ENCODE measurements at places on chromosomes 2 and 18.

DNA sequence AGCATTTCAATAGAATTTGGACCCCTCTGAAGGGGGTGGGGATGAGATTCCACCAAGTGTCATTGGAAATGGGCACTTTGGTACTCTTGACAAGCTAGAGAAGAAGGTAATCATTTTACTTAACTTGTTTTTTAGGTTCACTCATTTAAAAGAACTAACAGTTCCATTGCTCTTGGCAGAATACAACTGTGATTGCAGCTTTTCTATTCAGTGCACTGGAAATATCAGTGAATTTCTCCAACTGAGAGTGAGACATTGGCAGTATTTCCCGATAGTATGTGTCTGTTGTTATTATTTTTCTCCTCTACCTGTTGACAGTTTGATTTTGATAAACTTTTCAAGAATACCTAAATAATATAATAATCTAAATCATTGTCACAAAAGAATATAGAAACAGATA is 1356.7 kb upstream of the NXPH2 start:
- no peak for DNase-seq

- DNase-seq, result no peak
These were observed 184.0 kb downstream of the KCNE4 start for GRCh38 chr2:223235986-223236385.

- DNase-seq, result no peak
These were observed 7.4 kb downstream of the PLEKHB2 start for GRCh38 chr2:131112529-131112928.

GRCh38 chr18:9055185-9055584 is 47.3 kb upstream of the NDUFV2 start:
- peak; percentile 31 for DNase-seq

GRCh38 chr2:70111752-70112591 is 24.7 kb downstream of the PCBP1 start:
- no peak for DNase-seq

- DNase-seq, result no peak
These were observed 341.6 kb upstream of the NT5C1B start for GRCh38 chr2:18930971-18931370.

DNA sequence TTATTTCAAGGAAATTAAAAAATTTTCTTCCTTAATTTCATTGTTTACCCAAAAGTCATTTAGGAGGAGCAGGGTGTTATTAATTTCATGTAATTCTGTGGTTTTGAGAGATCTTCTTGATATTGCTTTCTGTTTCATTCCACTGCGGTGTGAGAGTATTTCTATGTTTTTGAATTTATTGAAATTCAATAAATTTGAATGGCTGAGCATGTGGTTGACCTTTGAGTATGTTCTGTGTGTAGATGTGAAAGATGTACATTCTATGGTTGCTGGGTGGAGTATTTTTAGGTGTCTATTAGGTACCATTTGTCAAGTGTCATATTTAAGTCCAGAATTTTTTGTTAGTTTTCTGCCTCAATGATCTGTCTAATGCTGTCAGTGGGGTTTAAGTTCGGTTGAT is 39.4 kb upstream of the LANCL1 start:
- DNase-seq, result no peak

DNA sequence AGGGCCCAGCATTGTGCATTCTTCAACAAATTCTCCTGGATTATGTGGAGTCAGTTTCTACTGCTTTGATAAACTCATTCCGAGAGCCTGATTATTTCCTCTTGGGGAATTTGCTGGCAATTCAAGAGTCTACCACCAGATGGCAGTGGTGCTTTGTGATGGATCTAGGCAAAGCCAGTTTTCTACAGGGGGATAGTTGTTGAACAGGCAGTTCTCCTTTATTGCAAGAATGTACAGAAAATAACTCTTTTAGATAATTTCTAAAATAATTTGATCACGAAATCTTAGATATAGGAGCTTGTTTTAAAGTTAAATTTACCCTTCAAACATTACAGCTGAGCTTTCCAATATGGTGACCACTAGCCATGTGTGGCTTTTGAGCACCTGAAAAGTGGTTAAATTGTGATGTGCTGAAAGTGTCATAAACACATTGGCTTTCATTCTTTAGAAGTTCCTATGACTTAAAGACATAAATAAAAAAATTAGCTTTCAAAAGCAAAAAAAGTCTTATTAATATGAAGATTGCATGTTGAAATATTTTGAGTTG is 66.7 kb upstream of the HAAO start:
- DNase-seq, result peak; percentile 78

- DNase-seq, result no peak
These were observed 506.6 kb upstream of the SPHKAP start for GRCh38 chr2:228688007-228688645.

DNA sequence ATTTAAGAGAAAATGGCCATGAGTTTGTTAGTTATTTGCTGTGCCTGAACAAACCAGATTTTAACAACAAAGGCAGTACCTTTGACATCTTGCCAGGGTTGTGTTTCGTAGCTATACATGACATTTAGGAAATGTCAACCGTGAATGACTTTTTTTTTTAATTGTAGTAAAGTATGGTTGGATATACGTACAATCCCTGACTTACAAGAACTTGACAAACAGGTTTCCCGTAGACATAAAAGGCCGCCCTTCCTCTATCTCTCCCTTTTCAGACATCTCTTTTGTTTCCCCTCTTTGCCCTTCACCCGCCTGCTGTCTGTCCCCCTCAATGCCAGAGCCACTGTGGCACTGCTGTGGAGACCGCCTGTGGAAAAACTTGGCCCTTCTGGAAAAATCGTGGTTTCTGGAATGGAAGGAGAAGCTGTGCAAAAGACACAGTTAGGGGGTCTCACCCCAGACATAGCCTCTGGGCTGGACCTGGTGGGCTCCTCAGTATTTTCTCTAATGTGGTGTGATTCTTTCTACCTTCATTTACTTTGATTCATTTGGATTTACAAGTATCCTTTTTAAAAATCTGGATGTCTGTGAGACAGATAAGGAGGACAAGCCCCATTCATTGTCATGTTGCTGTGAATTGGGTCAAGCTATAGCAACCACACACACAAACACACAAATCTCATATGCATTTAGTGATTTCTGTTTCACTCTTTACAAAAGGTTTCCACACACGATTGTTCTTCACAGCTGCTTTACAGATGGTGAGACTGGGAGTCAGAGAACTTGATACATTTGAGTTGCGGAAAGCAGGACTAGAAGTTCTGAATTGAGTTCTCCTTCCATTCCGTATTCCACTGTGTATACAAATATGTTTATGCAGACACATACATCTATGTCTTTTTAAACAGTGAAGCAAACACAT is 48.6 kb downstream of the SPATS2L start:
- DNase-seq, result no peak
